WTC11 (cell line): ENCODE measurements at places on chromosomes 13 and 19.

DNA sequence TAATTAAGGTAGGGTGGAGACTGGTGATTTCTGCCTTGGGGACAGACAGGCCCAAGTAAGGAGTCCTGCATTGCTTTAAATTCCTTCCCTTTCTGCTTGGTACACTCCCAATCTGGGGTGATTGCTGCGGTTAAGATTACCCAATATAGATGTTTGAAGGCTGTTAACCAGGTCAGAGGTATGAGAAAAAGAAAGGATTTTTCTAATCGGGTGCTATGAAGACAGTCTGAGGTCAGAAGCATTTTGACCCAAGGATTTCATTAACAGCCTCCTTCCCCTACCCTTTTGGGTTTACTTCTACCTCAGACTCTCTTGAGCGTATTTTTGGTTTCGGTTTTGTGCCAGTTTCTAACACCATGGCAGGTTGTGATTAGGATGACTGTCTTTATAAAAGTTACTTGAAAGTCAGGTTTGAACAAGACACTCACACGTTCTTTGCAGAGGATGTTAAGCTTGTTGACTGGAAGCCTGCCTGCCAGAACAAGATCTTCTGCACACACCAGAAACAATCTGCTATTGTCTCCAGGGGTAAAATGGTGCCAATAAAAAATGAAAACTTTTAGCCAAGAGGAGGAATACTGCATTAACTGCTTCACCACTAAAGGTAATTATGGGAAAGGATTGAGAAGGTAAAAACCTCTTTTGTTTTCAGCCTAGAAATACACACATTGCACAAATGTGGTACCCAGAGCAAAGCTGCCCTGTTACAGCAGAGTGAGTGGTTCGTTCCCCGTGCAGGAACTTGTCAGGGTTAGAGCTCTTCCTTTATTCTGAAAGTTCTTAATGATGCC, 108.8 kb downstream of the NDFIP2 start:
- no peak for DNase-seq

- DNase-seq = no peak
Measured at GRCh38 chr19:2479556-2480194, 3.7 kb downstream of the GADD45B start.

- DNase-seq = no peak
Measured at GRCh38 chr13:30143666-30144400, 163.5 kb downstream of the KATNAL1 start.

DNA sequence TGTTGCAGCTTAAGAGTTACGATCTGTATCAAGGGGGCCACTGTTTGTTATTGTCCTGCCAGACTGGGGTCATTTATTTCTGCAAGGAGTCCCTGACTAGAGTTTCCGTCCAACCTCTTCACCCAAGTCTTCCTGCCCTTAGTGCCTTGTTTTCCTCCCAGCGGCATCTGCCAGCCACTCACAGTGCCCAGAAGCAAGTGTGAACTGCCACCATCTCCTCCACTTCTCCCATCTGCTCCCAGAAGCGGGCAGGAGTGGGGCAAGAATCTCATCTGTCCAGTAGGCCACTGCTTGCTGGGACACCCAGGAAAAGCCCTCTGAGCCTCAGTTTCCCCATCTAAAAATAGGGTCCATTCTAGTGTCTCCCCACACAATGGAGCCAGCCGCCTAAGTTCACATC, 4.0 kb downstream of the NOVA2 start:
- DNase-seq = no peak

GRCh38 chr13:105139048-105139379, 1396.4 kb downstream of the EFNB2 start:
- no peak for DNase-seq

DNA sequence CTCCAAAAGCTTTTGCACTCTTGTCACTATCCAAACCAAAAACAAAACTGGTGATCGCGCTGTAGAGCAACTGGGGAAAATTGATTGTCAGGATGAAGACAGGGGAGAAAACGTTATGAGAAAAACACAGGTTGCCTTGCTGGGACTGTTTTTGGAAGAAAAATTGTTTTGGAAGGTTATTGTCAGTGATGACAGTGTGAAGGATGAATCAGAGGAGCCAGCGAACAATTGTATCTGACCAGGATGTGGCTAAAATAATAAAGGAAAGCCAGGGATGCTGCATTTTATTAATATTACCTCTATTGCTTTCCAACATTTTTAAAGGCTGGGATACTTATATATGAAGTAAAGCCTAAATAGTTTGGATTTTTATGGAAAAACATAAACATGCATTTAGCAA, 334.0 kb downstream of the SPRY2 start:
- DNase-seq = no peak

DNA sequence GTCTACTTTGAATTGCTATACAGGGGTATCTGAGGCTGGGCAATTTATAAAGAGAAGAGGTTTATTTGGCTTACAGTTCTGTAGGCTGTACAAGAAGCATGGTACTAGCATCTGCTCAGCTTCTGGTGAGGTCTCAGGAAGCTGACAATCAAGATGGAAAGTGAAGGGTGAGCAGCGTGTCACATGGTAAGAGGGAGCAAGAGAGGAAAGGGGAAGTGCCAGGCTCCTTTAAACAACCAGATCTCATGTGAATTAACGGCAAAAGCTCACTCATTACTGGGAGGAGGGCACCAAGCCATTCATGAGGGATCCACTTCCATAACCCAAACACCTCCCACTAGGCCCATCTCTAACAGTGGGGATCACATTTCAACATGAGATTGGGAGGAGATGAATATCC, 222.4 kb downstream of the TDRD3 start:
- no peak for DNase-seq

GRCh38 chr19:7355151-7355820, 6.5 kb downstream of the ARHGEF18 start:
- no peak for DNase-seq

DNA sequence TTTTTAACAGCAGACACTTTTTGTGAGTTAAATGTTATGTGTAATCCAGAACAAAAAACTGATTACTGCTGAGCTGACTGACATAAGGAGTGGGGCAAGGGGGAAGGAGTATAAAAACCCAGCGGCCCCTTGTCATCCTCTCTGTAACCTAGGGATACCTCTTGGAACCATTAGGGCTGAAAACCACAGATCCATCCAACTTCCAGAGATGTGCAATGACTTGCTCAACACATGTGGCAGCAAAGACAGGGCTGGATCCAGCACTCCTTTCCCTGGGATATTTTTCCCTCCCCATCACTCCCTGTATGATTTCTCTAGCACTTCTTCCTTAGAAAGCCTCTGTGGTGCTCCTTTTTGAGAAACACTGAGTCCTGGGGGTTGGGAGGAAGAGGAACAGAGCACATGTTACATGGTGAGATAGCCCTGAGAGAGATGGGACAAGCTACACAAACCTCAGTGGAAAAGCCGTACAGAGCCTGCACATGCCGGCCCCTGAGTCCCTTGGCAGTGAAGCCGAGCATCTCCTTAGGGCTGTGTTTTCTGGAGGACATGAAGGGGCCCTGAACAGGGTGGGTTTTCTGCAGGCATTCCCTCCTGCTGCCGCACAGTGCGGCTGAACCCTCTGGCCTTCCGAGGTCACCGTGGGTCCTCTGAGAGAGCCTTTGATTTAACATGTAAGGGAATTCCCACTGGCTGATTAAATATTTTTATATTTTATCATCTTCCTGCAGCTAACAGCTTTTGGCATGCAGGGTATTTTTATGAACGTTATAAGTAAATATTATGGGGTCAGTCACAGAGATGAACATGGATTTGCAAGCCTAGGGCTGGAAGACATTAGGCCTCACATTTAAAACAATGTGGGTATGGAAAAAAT, 219.9 kb downstream of the COG6 start:
- no peak for DNase-seq

DNA sequence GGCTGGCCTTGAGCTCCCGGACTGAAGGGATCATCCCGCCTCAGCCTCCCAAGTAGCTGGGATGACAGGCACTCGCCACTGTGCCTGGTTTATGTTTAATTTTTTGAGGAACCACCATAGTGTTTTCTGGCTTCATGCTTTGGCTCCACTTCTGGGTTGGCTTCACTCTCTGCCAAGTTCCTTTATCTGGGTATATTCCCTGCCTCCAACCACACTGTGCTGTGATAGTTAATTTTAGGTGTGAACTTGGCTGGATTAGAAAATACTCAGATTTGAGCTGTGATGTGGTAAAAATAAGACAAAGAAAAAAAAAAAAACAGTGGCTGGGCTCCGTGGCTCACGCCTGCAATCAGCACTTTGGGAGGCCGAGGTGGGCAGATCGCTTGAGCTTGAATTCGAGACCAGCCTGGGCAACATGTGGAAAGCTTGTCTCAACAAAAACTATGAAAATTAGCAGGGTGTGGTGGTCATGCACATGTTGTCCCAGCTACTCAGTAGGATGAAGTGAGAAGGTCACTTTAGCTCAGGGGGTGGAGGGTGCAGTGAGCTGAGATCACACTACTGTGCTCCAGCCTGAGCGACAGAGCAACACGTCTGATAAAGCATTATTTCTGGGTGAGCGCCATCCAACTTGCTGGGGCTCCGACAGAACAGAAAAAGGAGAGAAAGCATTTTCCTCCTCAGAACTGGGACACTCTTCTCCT, 7.5 kb upstream of the ILF3 start:
- no peak for DNase-seq

- peak; percentile 44 for DNase-seq
Measured at GRCh38 chr19:51600940-51601580, 29.1 kb downstream of the SIGLEC5 start.

DNA sequence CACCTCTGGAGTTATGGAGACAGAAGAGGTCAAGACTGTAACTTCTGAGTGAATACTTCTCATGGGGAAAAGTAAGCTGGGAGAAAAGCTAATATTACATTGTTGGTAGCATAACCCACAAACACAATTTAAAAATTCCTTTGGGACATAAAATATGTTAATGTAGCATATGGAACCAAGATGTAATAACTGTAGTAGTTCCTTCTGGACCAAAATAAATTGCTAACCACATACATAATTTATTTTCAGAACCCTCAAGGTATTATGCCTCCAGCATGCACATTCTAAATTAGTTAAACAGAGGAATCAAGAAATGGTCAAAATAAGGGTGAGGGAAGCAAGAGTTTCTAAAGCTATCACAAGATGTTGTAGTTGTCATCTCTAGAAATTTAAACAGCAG, 4.8 kb upstream of the RNF17 start:
- DNase-seq = no peak

DNA sequence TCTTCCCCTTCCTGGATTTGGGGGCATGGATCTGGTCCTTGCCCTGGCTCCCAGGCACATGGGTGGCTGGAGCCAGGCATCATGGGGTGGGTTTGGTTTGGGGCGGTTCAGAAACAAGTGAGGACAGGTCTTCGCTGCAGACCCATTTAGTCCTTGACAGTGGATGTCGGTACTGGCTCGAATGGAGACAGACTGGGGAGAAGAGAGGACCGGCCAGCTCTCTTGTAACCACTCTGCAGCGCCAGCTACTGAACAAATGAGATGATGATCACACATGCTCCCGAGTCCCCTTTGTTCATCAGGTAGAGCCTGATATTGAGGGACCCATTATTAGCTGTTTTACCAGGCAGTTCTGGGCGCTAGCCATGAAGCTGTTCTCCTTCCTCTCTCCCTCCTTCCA, 64.5 kb downstream of the CHST8 start:
- DNase-seq = no peak

- no peak for DNase-seq
Measured at GRCh38 chr13:46850214-46850613, 46.6 kb downstream of the HTR2A start.

DNA sequence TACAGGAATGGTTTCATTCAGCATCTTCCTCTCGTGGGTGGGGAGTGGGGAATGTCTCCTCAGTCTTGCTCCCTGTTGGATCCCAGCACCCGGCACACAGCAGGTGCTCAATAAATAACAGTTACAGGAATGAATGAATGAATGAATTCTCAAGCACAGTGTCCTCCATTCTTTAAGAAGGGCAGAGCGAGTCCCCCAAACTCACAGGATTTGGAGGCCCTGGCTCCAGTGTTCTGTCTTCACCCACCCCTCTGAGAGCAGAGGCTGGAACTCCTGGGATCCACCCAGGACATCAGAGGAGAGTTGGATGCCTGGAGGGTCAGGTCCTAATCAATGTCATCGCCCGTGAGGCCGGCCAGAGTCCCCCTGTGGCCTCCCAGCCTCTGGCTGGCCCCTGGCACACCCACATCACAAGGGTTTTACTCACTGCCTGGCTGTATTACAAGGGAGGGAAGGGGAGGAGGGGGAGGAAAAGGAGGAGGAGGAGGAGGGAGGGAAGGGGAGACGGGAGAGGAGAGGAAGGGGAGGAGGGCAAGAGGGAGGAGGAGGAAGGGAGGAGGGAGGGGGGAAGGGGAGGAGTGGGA, 8.7 kb upstream of the CREB3L3 start:
- no peak for DNase-seq

GRCh38 chr13:95327190-95327589, 25.9 kb upstream of the ABCC4 start:
- no peak for DNase-seq

- DNase-seq = no peak
Measured at GRCh38 chr19:11159598-11160439, 4.2 kb upstream of the SPC24 start.

- DNase-seq = peak; percentile 34
Measured at GRCh38 chr13:96984051-96984508, 10.2 kb downstream of the OXGR1 start.

DNA sequence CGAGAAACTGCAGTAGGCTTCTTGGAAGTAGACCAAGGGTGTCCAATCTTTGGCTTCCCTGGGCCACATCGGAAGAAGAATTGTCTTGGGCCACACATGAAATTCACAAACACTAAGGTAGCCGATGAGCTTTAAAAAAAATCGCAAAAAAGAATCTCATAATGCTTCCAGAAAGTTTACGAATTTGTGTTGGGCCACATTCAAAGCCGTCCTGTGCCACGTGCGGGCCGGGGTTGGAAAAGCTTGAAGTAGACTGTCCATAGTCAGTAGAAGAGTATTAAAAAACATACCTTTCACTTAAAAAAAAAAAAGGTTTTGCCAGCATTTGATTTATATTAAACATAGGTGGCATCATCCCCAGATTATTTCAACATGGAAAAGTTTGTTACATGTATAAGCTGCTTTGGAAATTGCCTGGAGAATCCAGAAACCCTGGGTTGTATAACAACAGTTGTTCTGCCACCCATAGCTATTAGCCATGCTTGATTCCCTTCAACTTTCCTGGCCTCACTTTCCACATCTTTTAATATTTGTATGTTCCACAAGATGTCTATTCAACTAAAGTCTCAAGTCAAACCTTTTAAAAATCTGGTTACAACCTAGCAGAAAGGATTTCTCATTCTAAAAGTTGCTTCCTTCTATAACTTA, 1.0 kb downstream of the IFT88 start:
- no peak for DNase-seq

- DNase-seq = peak; percentile 11
Measured at GRCh38 chr13:76231522-76232167, 595.5 kb downstream of the LMO7 start.

DNA sequence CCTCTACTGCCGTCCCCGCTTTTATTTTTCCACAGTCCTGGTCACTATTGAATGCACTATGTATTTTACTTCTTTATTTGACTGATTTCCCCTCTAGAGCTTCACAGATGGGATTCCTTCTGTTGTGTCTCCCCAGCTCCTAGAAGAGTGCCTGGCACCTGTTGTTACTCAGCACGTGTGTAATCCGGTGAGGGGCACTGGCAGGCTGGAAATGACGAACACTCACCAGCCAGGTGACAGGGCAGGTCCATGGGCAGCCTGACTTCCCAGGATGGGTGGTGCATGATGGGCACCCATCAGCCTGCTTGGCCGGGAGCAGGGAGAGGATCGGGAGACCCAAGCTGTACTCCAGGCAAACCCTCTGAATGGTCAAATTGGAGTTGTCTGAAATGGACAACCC, 67.2 kb downstream of the CEBPG start:
- no peak for DNase-seq
